T-cell (primary cell): ENCODE measurements at places on chromosomes 12 and 14. TPM values are rescaled to one million over a fixed set of nuclear protein-coding genes. Genes with fewer than 3 reads are reported as not detected.

- DNase-seq: no peak
Observed at GRCh38 chr12:54272214-54272613, 7.7 kb downstream of the CBX5 start.

The KRT81 gene
- total RNA-seq: 0.30 TPM

GRCh38 chr14:79325071-79325470 is 886.2 kb downstream of the DIO2 start:
- DNase-seq: no peak

GRCh38 chr14:24411443-24412389 is 12.9 kb downstream of the NYNRIN start:
- no peak for DNase-seq

DNA sequence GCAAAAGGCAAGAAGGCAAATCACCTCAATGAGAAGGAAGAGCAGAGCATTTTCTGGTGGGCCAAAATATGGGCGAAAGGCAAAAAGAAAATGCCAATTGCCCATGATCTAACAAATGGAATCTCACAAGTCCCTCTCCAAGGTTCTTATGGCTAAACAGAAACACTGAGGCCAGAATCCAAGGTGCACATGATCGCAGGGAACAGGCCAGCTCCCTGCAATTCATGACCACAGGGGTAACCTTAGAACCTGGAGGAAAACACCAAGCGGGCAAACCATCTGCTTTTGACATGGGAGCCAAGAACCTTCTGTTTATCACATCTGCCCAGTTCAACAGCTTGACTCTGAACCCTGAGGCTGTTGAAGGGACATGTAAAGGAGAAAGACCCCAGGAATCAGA is 60.0 kb downstream of the NT5DC3 start:
- no peak for DNase-seq

The KRT80 gene
- total RNA-seq: not detected

- DNase-seq: no peak
Observed at GRCh38 chr12:12992418-12993130, 7.5 kb downstream of the HEBP1 start.

The NINJ2 gene
- 2.6 TPM for total RNA-seq

DNA sequence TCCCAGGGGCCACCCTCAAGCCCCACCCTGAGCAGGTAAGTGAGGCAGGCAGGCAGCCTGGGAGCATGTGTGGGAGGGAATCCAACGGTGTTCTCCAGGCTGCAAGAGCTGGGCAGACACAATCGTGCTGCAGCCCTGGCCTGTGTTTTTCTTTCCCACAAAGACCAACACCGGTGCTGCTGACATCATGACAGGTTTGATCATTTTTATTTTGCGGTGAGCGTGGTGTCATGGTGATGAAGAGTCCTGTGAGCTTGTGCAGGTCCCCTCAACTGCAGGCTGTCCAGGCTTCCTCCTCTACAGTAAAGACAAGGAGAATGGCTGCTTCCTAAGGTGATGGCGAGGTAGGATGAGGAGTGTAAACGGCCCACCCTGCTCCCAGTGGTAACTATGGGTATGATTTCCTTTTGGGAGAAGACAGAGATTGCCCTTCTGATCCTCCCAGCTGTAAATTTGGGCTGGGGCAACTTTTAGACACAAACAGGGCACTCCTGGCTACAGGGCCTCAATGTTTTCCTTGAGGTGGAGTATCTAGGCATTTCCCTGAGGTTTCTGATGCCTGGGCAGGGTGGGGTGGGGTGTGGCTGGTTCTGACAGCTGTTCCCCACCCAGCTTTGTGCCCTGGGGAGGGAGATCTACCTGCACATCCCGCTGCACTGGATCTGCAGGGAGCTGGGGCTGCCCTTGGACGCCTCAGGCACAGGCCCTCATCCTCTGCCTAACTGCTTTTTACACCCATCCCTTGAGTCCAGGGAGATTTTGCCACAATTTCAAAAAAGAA is 109.1 kb downstream of the VCPKMT start:
- DNase-seq: no peak

- no peak for DNase-seq
Observed at GRCh38 chr12:51593539-51593938, 2.5 kb downstream of the SCN8A start.
